ENCODE measurements at places on chromosomes 7 and 10. TPM values are rescaled to one million over a fixed set of nuclear protein-coding genes. Genes with fewer than 3 reads are reported as not detected.

DNA sequence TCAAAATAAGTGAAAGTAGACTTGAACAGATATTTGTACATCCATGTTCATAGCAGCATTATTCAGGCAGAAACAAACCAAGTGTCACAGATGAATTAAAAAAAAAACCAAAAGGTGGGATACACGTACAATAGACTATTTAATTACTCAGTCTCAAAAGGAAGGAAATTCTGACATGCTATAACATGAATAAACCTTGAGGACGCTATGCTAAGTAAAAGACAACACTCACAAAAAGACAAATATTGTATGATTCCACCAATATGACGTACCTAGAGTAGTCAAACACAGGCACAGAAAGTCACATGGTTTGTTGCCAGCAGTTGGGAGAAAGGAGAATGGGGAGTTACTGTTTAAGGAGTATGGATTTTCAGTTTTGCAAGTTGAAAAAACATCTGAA lies 18.0 kb upstream of the CFAP70 start:
- H3K4me3 ChIP-seq, result no peak overlapping the region
- DNase-seq, result no peak
- H3K4me1 ChIP-seq, result peaks cover 8% of the 10 kb centered on the region
- H3K36me3 ChIP-seq, result peaks cover 37% of the 10 kb centered on the region

DNA sequence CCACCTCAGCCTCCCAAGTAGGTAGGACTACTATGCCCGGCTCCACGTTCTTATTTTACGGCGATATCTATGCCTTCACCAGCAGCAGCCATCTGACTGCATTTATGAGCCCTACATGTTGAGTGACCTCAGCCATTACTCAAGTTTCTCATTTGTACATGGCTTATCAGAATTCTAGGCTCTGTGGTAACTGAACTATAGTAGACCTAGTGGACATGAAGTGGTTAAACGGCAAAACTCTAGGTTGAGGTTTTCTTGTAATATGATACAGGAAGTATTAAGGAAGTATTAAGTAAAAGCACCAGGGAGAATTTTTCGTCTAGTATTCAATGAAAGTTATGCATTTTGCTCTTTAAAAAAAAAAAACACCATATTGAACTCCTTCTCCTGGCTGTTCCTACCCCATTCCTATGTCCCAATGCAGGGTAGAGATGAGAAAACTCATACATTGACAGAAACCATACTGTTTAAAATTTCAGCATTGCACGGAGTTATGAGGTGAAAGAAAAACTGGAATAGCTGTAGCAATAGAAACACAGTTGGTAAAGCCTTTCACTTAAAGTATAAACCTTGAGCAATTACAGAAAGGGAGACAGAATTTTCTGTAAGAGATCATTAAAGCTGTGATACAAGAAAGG lies 39.8 kb upstream of the EPC1 start:
- H3K27me3 ChIP-seq, result no peaks in the 10 kb centered on the region
- no peaks in the 10 kb centered on the region for H3K36me3 ChIP-seq
- H3K27ac ChIP-seq, result no peak overlapping the region
- H3K4me3 ChIP-seq, result no peak overlapping the region
- H3K4me1 ChIP-seq, result peaks cover 11% of the 10 kb centered on the region

- H3K4me1 ChIP-seq, result peaks cover 60% of the 10 kb centered on the region
- no peak for DNase-seq
- no peaks in the 10 kb centered on the region for H3K27me3 ChIP-seq
- no peak overlapping the region for H3K27ac ChIP-seq
These were observed 70.3 kb upstream of the GSDME start for GRCh38 chr7:24827589-24827988.

DNA sequence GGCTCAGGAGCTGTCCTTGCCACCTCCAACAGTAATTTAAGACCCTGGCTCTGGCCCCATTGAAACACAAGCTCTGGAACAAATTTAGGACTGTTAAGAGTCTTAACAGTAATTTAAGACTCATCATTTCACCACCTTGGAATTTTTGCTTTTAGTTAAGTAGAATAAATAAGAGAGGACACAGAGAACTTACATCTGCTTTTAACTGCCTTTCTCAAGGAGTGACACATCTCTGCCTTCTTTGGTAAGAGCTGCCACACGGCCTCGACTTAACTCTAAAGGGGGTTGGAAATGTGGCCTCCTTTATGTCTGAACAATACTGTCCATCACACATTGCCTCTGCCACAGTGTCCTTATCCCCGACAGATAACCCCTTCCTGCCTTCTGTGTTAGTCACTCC lies 77.9 kb downstream of the HERPUD2 start:
- H3K27me3 ChIP-seq, result no peaks in the 10 kb centered on the region
- H3K36me3 ChIP-seq, result no peaks in the 10 kb centered on the region
- H3K4me3 ChIP-seq, result no peak overlapping the region
- no peaks in the 10 kb centered on the region for H3K4me1 ChIP-seq
- H3K27ac ChIP-seq, result no peak overlapping the region

KCNIP2 gene
- total RNA-seq, result 2.4 TPM

CYP3A5 gene
- not detected for total RNA-seq
